NCI-H1417 treated with DMSO at 0.1 percent for 48 hours (cell line): ENCODE measurements at places on chromosomes 11 and 22.

GRCh38 chr11:4185561-4185960, 91.0 kb downstream of the RRM1 start:
- no peak for DNase-seq

- DNase-seq = no peak
Observed at GRCh38 chr11:1073261-1073724, 1.4 kb upstream of the MUC2 start.

DNA sequence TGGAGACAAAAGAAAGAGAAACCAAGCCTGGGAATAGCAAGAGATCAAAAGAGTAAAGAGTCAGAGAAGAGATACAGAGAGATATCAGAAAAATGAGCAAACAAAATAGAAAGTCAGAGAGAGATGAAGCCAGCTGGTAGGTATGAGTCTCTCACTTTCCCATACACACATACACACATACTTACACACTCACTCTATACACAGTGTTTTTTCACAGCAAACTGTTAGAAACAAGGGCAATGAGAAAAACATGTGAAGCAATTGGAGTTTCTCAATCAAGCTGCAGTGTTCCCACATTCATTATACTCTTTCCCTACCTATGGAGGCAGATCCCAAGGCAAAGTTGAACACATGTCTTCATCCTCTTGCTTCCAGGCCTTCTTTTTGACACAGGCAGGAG, 2.6 kb upstream of the NLRP10 start:
- no peak for DNase-seq

DNA sequence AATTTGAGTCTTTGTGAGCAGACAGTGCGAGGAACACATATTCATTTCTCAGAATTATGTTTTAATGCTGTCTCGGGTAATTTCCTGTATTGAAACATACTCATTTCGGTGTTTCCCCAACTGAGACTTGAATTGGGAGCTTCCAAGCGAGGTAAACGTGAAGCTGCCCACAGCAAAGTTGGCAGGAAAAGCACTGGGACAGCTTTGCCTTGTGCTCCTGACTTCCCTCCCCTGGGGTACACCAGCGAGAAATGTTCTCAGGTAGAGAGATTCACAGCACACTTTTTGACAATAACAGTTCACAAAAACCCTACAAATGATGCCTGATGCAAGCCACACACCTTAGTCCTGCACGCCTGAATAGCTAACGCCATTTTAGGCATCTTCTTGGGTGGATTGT, 3.1 kb downstream of the HTR3B start:
- no peak for DNase-seq

DNA sequence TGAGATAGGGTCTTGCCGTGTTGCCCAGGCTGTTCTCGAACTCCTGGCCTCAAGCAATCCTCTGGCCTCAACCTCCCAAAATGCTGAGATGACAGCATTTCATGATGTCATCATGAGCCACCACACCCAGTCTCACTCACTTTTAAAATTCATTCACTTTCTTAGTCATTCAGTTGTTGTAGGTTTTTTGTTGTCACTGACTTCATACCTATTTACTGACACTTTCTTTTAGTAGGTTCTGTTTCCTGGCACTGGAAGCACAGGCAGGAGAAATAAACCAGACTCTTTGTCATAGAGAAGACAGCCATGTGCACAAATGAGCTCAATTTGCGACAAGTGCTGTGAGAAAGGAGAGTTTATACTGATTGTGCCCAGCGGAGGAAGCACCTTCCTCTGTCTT, 10.5 kb downstream of the ART5 start:
- no peak for DNase-seq

DNA sequence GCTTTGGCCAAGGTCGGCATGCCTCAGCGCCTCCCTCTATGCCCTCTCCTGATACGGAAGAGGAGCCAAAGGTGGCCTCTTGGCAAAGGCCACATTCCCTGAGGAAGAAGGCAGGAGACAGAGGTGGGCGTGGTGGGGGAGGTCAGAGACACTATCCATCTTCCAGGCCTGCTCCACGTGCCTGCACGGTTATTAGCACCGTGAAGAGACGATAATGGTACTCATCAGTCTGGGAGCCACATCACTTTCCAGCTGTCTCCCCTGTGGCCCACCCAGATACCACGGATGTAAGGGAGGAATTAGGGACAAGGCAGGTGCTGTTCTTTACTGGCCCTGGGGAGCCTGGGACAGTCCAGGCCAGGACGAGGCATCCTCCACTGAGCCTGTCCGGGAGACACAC, 354.3 kb downstream of the MN1 start:
- DNase-seq = no peak

GRCh38 chr22:46262449-46263215, 511 bp downstream of the PKDREJ start:
- no peak for DNase-seq

GRCh38 chr22:25363474-25363873, 144.0 kb downstream of the CRYBB2 start:
- no peak for DNase-seq

DNA sequence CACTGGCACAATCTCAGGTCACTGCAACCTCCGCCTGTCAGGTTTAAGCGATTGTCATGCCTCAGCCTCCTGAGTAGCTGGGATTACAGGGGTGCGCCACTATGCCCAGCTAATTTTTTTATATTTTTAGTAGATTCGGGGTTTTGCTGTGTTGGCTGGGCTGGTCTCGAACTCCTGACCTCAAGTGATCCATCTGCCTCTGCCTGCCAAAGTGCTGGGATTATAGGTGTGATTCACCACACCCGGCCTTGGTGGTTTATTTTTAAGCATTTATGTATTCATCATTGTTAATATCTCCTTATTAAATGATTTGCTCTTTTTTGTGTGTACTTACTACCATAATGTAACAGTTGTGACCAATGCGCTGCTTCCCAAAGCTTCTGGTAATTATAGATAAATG, 171.7 kb downstream of the DDX10 start:
- no peak for DNase-seq

- no peak for DNase-seq
Observed at GRCh38 chr11:58616594-58616993, 5.9 kb upstream of the CNTF start.

DNA sequence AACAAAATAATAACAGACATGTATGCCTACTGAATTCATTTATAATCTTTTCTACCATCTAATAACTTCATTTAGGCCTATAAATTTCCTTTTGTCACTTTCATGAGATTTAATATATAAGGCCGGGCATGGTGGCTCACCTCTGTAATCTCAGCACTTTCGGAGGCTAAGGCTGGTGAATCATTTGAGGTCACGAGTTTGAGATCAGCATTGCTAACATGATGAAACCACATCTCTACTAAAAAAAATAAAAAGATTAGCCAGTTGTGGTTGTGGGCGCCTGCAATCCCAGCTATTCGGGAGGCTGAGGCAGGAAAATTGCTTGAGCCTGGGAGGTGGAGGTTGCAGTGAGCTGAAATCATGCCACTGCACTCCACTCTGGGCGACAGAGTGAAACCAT, 14.2 kb upstream of the NTM start:
- no peak for DNase-seq

- DNase-seq = no peak
Observed at GRCh38 chr22:43789452-43789851, 22.7 kb downstream of the EFCAB6 start.

DNA sequence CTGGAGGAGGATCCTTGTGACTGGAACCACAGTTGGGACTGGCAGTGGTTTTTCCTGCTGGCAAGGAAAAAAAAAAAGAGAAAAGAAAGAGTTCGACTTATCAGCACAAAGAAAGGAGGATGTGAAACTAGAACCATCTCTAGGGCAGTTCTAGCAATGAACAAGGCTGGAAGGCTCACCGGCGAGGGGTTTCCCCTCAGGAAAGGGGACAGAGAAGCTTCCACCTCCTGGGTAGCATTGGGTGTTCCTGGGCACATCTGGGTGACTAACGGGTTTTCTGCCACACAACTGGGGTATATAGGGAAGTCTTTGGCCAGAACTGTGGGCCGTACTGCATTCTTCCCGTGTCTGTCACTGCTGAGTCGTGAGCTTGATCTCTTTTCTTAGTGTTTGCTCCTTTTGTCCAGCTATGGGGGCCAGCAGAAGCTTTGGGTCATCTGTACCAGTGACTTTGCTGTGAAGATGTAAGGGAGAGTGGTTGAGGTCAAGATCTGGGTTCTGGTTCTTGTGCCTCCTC, 109.4 kb upstream of the OR4B1 start:
- DNase-seq = no peak

DNA sequence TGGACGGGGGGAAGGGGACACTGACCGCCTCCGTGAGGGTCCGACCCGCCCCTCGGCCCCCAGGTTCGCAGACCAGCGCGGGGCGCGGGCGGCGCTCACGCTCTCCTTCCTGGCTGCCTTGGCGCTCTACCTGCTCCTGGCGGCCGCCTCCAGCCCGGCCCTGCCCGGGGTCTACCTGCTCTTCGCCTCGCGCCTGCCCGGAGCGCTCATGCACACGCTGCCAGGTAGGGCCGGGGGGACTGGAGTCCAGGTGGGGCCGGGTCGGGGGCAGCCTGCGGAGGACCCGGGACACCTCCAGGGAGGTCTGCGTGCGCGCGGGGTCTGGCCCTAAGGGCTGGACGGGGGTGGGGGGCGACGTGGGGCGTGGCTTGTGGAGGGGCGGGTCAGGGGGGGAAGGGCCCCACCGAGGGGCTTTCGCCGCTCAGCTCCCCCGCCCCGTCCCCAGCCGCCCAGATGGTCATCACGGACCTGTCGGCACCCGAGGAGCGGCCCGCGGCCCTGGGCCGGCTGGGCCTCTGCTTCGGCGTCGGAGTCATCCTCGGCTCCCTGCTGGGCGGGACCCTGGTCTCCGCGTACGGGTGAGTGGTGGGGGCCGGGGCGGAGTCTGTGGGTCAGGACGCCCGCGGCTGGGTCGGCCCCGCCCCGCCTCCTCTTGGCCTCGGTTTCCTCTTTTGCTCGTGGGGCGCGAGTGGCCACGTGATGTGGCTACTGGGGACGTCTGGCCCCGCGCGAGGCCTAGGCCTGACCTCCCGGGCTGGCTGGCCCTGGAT, 19.9 kb downstream of the PHLDA2 start:
- DNase-seq = no peak

- no peak for DNase-seq
Observed at GRCh38 chr11:123559523-123559955, 94.9 kb downstream of the SCN3B start.

DNA sequence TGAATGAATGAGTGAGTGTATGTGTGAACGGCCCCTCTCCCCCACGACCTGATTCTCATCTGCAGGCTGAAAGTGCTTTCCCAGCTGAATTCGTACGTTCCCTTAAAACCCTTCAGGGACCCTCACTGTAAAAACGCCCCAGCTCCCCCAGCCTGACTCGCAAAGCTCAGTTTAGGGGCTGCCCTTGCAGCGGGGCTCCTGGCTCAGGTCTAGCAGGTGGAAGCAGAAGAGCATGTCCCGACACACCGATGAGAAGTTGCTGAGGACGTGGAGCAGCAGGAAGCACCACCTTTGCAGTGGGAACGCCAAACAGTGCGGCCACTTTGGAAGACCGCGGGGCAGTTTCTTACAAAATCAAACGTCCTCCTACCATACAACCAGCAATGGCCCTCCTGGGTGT, 3.6 kb upstream of the MRPL23 start:
- no peak for DNase-seq

DNA sequence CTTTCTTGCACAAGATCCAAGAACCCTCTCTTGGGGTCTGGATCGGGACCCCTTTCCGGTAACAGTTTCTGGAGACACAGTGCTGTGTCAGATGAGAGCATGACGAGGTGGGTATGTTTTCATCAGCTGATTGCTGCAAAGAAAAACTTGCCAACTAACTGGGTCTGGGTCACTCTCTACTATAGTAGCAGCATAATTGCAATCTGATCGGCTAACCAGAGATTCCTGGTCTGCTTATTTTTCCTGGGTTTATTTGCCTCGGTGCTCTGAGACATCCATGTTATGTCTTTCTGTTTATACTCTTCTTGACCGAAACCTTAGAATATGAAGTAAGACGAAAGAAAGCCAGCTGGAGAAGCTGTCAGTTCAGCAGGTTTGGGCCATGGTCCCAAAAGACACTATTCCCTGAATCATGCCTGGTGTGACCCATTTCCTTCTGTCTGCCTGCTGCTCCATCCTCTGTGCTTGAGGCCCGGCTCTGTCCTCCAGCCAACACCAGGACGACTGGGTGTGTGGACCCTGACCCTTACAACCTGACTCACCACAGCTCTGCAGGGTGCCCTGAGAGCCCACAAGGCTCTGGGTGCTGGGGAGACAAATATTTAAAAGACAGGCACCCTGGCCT, 24.1 kb upstream of the CLMP start:
- DNase-seq = no peak

GRCh38 chr11:32902089-32902665, 9.6 kb downstream of the QSER1 start:
- DNase-seq = no peak

- DNase-seq = no peak
Observed at GRCh38 chr22:42932857-42933484, 75.9 kb upstream of the ARFGAP3 start.

GRCh38 chr11:118618991-118619375, 11.6 kb downstream of the PHLDB1 start:
- DNase-seq = no peak

GRCh38 chr22:45830531-45831245, 146.3 kb downstream of the WNT7B start:
- no peak for DNase-seq

DNA sequence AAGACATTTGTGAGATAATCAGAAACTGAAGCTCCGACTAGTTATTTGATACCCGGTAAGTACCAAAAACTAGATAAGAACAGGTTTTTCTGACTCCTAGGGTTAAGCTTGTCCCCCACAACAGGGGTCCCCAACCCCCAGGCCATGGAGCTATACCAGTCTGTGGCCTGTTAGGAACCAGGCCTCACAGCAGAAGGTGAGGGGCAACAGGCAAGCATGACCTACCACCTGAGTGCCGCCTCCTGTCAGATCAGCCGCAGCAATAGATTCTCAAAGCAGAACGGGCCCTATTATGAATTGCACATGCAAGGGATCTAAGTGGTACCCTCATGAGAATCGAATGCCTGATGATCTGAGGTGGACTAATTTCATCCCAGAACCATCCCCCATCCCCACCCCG, 1.2 kb upstream of the MS4A10 start:
- DNase-seq = no peak

DNA sequence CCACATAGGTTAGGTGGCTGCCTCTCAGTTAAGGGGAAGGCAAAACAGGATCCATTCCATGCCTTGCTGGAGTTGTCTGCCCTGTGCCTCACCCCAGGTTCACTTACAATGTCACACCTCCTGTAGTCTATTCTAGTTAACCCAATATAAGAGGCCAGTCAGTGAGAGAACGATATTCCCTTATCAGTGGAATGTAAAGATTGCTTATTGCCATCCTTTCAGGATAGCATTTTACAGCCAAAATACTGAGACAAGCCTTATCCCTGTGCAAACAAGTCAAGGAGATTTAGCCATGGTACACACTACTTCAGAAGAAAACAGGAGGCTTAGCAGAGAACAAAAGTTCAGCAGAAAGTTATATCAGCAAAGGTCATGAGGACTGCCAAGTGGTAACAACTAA, 5.5 kb downstream of the CYP2R1 start:
- no peak for DNase-seq
